ENCODE measurements at places on chromosomes 13 and 19.
A peak's percentile ranks its signal among the peaks of the same experiment; 100 is the strongest.

GRCh38 chr19:53553156-53553555 lies 15.2 kb downstream of the ZNF331 start:
- DNase-seq: no peak

GRCh38 chr19:48695743-48696352 lies at the start of gene FUT2:
FUT2 (plus strand) TSS chr19:48695971; CDS start chr19:48702957, 6,986 bp downstream.
- peak; percentile 17 for DNase-seq

DNA sequence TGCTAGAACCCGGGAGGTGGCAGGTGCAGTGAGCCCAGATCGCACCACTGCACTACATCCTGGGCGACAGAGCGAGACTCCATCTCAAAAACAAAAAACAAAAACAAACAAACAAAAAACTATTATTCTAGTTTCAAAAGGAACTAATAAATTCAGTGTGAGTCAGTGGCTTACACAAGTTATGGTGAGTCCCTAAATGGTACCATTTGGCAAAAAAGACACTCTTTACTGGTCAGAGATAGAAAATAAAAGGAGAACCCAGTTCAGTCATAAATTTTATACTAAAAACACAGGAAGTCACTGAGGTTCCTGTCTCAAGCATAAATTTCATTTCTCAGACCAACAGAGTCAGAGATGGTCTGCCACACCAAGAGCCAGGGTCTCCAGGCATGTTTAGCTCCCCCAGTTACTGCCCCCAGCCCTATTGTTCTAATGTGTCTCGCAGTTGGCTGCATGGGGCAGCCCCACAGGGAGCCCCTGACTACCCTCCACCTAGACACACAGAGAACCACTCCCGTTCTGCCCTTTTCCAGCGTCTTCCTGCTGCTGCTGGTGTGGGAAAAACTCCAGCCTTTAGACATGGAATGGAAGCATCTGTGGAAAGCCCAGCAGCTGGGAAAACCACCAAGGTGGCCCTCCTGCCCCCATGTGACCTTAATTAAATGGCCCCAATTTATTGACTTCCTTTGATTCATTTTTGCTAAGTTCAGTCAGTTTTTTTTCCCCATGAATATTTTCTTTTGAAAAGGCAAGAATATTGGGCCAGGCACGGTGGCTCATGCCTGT lies 12.2 kb downstream of the THSD1 start:
- no peak for DNase-seq

- no peak for DNase-seq
Measured at GRCh38 chr13:63680704-63681103, 2265.1 kb upstream of the PCDH20 start.

GRCh38 chr13:27621116-27621365 lies 651 bp upstream of the POLR1D start:
- DNase-seq: no peak

GRCh38 chr19:19418555-19419260 lies 13.2 kb downstream of the GATAD2A start:
- no peak for DNase-seq

DNA sequence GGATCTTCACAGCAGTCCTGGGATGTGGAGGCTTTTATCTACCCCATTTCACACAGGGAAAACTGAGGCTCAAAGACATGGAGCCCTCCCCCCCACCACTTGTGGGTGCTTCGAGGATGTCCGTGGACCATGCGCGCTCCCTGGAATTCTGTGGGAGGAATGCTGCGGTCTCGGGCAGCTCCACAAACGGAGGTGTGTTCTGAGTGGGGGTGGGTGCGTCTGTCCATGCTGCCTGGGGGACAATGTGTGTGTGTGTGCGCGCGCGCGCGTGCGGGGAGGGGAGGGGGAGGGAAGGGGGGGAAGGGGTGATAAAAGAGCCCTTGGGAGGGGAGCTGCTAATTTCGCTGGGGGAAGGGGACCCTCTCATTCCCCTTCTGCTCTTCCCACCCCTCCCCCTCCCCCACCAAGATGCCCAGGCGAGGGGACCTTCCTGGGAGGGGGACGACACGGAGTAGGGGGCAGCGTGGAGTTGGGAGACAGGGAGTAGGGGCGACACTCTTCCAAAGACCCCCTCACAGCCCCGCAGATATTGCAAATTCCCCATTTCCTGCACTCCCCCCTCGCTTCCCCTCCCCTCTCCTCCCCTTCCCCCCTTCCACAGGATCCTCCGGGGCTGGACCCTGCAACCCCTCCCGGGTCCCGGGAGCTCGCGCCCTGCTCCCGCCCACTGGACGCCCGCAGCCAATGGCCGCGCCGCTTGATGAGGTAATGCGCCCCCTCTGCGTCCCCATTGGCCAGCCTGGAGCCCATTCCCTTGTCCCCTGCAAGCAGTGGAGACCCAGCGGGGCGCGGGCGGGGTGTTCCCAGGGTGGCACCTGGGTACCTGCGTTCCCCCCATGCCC lies 18.9 kb upstream of the ZNRF4 start:
- DNase-seq: peak; percentile 75

DNA sequence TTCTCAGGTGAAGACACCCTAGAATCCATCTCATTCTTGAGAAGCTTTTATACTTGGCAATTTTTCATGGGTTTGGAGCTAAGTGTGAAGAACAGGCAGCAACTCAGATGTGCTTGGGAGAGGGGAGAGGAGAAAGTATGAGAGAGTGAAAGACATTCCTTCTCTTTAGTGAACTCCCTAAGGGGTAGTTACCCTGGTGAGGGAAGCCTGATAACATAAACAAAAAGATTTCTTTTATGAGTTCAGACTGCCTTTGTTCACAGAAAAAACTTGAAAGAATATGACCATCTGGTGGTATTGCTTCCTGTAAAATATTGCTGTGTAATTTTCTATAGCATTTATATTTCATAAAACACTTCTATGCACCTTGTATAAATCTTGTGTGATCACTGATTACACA lies at the start of gene STOML3:
STOML3 (minus strand) TSS at position 139 of the 400 bp plus-strand sequence; CDS start at position 29, 110 bp downstream.
- no peak for DNase-seq

- DNase-seq: no peak
Measured at GRCh38 chr19:5001615-5002014, 32.7 kb downstream of the KDM4B start.

- no peak for DNase-seq
Measured at GRCh38 chr13:108895220-108895704, 265.9 kb downstream of the MYO16 start.

DNA sequence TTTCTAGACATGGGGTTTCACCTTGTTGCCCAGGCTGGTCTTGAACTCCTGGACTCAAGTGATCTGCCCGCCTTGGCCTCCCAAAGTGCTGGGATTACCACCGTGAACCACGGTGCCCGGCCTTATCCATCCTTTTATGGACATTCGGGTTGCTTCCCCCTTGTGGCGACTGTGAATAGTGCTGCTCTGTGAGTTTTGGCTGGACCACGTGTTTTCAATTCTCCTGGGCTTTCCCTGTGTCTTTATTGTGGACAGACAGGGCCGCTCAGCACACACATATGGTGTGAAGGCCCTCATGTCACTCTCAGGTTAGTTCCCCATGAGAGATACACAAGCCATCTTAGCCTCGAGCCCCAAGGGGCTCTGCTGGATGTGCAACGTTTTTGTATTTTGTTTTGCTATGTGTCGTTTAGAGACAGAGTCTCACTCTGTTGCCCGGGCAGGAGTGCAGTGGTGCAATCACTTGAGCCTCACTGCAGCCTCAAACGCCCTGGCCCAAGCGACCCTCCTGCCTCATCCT lies 40.5 kb downstream of the MAU2 start:
- DNase-seq: no peak

GRCh38 chr13:113229161-113229560 lies 19.7 kb downstream of the CUL4A start:
- DNase-seq: no peak

GRCh38 chr13:48192411-48192935 lies 40.5 kb upstream of the ITM2B start:
- DNase-seq: peak; percentile 77

DNA sequence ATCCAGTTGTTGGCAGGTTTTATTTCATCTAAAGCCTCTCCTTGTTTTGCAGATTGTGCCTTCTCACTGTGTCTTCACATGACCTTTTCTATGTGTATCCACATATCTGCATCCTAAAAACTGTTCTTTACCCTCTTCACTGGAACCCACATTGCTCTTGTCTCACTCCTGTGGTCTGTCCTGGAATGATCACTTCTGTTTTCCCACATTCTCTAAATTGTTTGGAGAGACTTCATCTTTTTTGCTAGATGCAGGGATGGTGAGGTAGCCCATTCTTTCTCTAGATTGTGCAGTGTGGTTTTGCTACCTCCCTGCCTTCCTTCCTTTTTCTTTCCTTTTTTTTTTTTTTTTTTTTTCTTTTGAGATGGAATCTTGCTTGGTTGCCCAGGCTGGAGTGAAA lies 608.6 kb upstream of the MIR17HG start:
- DNase-seq: no peak

- DNase-seq: no peak
Measured at GRCh38 chr19:58021541-58022282, 12.1 kb upstream of the ZSCAN1 start.

GRCh38 chr13:34747507-34747906 lies 194.6 kb upstream of the NBEA start:
- DNase-seq: no peak

GRCh38 chr19:41837981-41838708 lies 6.3 kb downstream of the LYPD4 start:
- DNase-seq: no peak

DNA sequence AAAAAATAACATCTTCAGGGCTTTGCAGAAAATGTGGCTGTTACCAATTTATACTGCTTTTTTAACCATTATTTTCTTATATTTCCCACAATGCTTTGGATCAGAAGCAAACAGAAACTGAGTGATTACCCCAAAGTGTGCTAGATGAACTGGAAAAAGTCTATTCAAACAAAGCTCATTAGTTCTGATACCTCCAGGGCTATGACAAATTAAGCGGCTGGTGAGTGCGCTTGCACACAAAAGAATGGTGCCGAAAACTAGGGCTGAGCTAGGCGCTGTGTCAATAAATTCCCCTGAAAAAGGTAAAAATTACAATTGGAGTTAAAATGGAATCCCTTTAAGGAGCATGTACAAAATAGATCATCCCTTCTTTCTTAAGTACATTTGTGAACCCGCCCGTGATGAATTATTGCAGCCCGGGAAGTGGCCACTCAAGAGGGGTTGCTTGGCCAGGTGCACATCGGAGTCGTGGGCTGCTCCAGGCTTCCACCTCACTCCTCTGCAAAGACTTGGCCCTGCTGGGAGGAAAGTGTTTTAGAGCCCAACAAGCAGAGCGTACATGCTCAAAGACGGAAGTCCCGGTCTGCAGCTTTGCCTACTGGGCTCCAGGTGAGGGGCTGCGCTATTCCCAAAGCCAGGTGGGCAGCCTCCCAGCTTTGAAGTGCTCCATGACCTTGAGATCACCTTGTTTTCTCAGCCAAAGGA lies 164.0 kb upstream of the ZNF507 start:
- no peak for DNase-seq

DNA sequence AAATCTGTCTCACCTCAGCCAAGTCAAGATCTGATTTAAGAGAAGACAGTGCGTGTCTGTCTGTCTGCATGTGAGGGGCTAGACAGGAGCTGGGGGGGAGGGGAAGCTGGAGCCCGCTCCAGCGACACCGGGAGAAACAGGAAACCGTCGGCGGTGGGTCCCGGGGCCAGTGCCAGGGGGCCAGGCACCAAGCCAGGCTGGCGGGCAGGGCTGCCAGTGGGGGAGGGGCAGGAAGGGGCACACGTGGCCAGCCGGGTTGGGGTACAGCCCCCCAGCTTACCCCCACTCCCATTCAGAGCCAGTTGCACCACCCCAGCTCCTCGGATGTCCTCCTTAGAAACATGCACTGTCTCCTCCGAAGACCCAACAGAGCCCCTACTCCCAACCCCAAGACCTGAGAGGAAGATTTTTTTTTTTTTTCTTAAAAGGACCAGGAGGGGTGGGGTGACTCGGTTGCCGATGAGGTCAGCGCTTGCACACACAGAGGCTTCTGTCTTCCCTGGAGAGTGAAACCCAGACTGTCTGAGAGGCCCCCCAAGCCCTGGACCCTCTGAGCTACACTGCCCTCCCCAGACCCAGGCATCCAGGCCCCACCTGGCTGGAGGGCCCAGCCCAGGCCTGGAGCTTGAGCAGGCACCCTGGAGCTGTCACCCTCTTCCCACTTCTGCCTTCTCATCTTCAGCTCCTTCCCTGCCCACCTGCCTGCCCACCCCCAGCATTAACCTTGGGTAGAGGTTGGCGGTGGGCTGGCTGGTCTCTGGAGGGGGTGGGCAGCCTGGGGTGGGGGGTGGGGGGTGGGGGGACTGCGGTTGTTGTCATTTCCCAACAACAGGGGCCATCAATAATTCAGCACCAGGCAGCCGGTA lies 4.0 kb downstream of the ERF start:
- no peak for DNase-seq

GRCh38 chr13:42380420-42381164 lies 108.6 kb downstream of the AKAP11 start:
- no peak for DNase-seq

DNA sequence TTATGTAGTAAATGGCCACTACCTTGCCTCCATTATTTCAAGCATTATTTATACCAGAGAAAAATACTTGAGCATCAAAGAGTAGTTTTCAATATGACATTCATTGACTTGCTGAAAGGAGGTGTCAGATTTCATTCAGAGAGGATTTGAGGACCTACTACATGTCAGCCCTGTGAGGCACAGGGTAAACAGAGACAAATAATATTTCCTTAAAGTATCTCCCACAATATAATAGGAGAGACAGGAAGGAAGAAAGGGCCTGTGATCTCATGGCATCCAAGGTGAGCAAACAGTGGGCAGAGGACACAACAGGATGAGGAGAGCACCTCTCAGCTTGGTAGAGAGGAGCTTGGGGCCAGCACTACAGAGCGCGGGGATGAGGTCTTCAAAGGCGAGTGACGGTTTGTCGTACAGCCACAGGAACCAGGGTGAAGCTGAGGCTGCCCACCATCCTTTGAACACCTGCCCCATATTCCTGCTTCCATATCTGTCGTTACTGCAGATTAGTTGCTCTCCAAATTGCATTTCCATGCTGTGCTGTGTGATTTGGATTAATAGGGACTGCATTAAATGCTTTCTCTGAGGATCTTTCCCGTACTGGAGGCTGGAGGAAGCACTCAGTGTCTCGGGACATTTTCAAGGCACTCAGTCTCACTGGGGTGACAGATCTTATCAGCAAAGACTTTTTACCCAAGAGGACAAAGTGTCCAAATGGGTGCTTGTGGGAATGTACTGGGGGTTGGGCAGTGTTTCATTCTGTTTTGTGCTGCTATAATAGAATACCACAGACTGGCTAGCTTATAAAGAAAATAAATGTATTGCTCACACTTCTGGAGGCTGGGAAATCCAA lies 59.2 kb downstream of the GJA3 start:
- no peak for DNase-seq

DNA sequence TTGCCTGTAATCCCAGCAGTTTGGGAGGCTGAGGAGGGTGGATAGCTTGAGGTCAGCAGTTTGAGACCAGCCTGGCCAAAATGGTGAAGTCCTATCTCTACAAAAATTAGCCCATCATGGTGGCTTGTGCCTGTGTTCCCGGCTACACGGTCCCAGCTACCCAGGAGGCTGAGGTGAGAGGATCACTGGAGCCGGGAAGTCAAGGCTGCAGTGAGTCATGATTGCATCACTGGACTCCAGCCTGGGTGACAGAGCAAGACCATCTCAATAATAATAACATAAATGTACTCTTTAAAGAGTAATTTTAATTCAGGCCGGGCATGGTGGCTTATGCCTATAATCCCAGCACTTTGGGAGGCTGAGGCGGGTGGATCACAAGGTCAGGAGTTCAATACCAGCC lies 38.7 kb downstream of the SKA3 start:
- DNase-seq: no peak
